Uterus (tissue), 4 donors: ENCODE measurements at places on chromosomes 7 and 10. TPM values are rescaled to one million over a fixed set of nuclear protein-coding genes. Genes with fewer than 3 reads are reported as not detected.

- DNase-seq, result no peak
These were observed 247.0 kb downstream of the SLC25A13 start for GRCh38 chr7:96074871-96075270.

- no peak for DNase-seq
These were observed 27.3 kb downstream of the AHCYL2 start for GRCh38 chr7:129252128-129252527.

- DNase-seq, result no peak
These were observed 16.0 kb downstream of the HDAC9 start for GRCh38 chr7:18511351-18512140.

- no peak for DNase-seq
These were observed 20.8 kb upstream of the ALOX5 start for GRCh38 chr10:45353186-45353585.

GRCh38 chr10:98301664-98302319 is 33.8 kb upstream of the LOXL4 start:
- no peak for DNase-seq

- no peak for DNase-seq
These were observed 156.8 kb downstream of the THSD7A start for GRCh38 chr7:11675163-11675562.

GRCh38 chr7:157513682-157514081 is 176.9 kb downstream of the DNAJB6 start:
- DNase-seq, result no peak

The WIPF3 gene
- 4.1 TPM for total RNA-seq

- DNase-seq, result no peak
These were observed 46.9 kb downstream of the STEAP1B start for GRCh38 chr7:22452960-22453558.

DNA sequence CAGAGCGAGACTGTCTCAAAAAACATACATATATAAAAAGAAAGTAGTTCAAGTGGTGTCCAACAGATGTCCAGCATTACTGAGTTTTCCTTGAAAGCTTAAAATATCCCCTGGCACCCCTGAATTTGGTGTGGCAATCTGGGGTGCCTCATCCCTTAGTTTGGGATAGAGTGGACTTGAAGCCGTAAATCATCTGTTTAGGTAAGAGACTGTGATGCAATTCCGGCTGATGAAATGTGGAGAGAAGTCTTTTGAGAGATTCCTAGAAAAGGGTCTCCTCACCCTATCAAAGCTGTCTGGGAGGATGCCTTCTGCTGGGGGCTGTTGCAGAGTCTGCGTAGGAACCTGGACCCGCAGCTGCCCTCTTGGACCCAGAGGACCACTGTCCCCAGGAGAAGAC is 408.0 kb downstream of the RPS24 start:
- DNase-seq, result no peak

DNA sequence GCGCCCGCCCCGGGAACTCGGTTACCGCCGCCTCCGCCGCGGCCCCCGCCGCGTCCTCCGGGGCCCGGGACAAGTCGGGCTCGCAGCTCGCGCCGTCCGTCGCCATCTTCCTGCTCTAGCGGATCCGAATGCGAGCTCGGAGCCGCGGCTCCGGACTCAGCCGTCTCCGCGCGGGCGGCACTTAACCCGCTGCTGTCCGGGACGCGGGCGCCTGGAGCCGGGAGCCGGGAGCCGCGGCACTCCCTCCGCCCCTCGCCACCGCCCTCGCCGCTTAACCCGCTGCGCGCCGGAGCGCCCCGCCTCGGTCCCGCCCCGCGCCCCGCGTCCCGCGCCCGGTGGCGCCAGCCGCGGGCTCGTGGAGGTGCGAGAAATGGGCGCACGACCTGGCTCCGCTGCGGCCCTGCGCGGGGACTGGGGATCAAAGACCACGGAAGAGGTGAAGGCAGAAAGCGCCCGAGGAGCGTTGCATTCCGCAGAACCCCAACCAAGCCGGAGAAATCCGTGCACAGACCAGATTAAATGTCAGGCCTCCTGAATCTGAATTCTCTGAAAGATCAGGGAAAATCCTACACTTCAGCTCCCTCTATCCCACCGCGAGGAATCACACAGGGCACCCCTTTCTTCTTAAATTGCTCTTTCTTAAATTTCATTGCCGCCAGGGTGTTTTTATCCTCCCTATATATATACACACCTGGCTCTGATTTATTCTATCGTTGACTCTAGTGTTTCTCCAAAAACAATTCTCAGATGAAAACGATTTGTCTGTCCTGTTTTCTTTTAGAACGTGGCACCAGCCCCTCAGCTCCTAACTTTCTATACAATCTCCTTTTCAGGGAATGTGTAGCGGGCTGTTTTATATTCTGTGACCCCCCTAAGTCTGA is at the start of gene CTTNBP2:
Gene CTTNBP2, minus strand, starts transcription at position 132 of the 881 bp plus-strand sequence. Its CDS starts 26 bp downstream, at position 106.
- DNase-seq, result peak; percentile 62

DNA sequence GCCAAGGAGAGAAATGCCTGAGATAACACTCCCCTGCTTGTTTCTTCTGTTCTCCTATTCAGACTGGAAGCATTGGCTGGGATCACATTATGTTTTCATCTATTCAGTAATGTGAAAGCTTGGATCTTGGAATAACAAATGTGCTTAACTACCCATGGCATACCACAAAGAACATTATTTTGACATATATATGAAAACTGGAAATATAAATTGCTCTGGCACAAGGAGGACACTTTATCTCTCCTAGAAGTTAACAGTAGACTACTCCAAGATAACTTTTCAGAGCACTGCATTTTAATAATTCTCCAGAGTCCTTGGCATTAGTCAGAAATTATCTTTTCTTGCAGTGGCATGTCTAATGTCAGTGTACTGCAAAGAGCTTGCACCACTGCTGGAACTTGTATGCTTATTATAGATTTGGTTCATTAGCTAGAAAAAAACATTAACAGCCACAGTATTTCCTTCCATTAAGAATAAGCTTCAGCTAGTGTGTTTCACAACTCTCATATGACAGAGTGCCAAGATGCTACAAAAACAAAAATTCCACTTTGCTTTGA is 169.3 kb upstream of the LRRN3 start:
- no peak for DNase-seq

The NSUN5 gene
- total RNA-seq, result 8.7 TPM

DNA sequence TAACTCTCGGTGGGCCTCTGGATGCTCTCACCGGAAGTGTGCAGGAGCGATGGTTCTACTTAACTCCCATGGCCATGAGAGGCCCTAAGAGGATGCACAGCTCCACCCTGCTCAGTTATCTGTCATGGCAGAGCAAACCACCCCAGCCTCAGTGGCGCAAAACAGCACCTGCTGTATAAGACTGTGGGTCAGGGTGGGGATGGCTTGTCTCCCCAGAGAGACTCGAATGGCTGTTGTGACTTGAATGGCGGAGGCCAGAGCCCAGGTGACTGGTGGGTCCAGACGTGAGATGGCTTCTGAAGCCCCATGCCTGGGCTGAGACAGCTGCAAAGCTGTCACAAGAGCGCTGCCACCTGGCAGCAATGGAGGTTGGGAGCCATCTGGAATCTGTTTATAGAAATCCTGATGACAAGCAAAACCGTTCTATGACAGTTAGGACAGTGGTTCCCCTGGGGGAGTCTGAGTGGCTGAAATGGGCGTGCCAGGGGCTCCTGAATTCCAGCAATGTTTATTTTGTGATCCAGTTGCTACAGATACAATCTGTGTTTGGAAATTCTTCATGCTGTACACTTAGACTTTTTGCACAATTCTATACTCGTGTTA is 490.5 kb downstream of the TCERG1L start:
- DNase-seq, result no peak

DNA sequence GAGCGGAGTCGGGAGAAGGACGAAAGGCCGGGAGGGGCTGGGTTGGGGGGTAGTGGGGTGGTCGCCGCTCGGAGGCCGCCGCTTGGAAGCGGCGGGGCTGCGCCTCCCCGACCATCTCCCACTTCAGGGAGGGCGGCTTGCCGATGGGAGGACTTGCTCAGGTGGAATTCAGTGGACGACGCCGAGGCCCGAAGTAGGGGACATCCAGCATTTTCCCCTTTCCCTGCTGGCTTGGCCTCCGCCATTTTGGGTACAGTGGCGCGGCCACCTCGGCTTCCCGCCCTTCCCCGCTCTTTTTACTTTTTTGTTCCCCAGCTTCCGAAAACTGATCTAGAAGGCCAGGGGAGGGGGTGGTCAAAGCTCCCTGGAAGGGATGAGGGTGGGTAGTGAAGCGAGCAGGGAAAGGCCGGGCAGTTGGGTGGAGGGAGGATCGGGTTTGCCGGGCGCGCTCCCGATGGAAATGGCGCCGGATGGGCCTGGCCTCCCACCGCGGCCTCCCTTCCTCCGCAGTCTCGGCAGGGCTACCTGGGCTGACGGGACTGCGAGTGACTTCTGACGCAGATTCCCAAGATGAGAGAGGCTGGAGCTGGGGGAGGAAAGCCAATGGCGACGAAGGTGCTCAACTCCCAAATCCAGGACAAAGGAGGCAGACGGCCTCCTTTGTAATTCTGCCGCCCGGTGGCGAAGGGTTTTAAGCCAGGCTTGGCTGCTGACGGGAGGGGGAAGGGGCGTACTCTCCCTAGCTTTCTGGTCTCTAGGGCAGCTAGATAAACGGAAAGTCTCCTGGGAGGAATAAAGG is at the start of gene PBLD:
Gene PBLD, minus strand, starts transcription at position 670 of the 799 bp plus-strand sequence. CDS start 26,084 bp downstream, outside the sequence.
- DNase-seq, result peak; percentile 65

DNA sequence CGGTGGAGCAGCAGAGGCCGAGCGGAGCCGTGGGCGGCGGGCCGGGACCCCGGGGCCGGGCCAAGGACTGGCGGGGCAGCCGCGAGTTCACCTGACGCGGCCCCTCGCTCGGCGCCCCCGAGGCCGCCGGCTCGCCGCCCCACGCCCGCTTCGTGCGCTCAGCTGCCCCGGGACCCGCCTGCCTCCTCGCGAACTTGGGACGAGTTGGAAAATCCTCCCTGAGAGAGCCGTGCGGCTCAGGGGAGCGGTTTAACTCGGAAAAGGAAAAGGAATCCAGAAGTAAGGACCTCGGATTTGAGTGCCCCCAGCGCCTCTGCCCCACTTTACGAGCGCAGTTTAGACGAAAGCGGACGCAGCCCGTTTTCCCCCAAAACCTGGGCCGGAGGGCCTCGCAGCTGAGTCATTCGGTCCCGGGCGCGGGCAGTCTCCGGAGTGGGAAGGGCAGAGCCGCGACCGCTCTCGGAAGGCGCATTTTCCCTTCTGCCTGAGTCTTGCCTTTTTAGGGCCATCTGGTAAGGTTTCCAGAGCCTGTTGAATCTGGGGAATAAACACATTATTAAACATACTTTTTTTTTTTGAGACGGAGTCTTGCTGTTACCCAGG is 744 bp downstream of the CREM start:
- peak; percentile 63 for DNase-seq

DNA sequence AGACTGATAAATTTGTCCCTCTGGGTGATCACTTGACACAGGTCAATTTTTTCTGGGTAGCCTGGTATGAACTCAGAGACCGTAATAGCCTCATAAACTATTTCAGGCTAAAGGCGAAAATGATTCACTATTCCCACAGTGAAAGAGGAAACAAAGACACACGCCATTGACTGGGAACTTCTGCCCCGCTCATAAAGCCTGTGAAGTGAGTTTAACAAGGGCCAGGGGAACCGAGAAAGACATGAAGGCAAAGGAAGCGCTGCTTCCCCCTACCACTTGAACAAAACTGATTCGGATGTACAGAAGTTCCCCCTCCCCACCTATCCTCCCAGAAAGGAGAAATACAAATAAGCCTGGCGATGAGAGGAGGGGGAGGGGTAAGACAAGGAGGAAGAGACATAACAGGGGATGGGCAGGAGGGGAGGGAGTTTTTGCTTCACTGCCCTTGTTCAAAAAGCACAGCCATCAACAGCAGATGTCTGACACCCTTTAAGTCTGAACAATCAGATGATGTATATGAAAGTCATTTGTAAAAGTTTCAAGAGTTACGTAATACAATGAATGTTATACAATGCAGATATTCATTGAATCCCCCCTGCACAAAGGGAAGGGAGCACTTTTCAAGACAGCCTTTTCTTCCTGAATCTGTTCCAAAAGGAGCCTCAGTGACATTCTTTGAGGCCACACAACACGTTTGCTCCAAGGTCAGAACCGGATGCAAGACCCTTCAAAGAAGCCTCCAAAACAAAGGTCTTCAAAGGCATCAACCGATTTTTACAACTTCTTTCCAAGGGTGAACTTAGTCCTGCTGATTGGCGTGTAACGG is 734 bp downstream of the ABCB4 start:
- DNase-seq, result no peak

The AQP1 gene
- total RNA-seq, result 69.6 TPM

DNA sequence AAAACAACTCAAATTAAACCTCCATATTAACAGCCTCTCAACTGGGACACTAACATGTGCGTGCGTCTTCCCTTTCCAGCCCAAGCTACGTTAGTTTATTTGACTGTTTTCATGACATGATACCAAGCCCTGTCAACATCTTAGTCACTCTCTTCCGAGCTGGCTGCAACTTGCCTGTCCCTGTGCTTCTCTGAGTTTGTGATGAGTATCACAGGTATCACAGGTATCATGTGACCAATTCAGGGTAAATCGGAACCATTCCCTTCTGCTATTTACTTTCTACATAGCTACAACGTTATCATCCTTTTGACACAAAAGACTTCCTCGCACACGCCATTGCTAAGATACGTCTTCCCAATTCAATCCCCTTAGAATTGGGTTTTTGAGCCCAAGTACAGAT is 70.2 kb downstream of the CAV1 start:
- no peak for DNase-seq

The COL1A2 gene
- total RNA-seq, result 59.1 TPM

The LRGUK gene
- 3.8 TPM for total RNA-seq

The DNAJC12 gene
- total RNA-seq, result 8.8 TPM

GRCh38 chr7:70210200-70210935 is 612.1 kb downstream of the AUTS2 start:
- DNase-seq, result no peak

DNA sequence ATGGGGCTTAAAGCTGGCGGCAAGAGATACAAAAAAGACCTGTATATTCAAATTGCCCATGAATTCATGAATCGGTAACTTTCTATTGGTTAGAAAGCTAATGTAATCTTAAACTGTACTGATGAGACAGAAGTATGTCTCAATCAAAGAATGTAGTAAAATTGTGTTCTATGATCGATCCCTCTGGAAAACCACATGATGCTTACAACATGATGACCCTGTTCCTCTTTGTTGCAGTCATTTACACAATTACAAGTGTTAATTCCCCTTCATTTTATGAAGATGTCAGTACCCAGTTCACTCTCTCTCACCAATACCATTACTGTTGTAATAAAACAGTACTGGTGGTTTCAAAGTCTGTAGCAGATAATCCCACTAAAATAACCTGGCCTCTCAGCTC is 10.1 kb downstream of the KIF5B start:
- no peak for DNase-seq

- peak; percentile 18 for DNase-seq
These were observed 65.9 kb upstream of the ZNF92 start for GRCh38 chr7:65307651-65308299.

The AKR1D1 gene
- not detected for total RNA-seq

GRCh38 chr7:54581511-54581910 is 39.3 kb downstream of the VSTM2A start:
- DNase-seq, result no peak
